EL (cell line): ENCODE measurements at places on chromosomes 13 and 19.

GRCh38 chr19:8592231-8593009 lies 15.2 kb upstream of the MYO1F start:
- peak; percentile 70 for DNase-seq

- no peak for DNase-seq
These were observed 16.7 kb downstream of the ELSPBP1 start for GRCh38 chr19:48010932-48011758.

DNA sequence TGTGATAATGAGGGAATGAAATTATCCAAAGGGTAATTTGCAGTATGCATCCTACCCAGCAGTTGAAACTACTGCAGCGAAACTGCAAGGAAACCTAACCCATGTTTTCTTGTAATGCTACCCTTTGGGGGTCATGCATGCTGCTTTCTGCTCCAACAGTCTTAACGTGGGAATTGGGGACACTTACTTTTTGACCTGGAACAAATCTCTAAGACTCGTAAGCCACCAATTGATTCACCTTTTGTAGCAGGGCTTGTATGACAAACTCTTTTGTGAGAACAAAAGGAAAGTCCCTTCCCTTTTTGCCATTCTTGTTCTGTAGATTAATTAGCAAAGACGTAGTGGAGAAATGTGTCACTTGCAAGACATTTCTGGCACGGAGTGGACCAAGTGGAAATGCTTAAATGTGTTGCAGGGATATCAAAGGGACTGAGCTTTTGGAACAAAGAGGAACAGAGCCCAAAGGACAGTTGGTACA lies 27.4 kb downstream of the LRCH1 start:
- no peak for DNase-seq

GRCh38 chr13:66835040-66835628 lies 395.0 kb downstream of the PCDH9 start:
- no peak for DNase-seq

DNA sequence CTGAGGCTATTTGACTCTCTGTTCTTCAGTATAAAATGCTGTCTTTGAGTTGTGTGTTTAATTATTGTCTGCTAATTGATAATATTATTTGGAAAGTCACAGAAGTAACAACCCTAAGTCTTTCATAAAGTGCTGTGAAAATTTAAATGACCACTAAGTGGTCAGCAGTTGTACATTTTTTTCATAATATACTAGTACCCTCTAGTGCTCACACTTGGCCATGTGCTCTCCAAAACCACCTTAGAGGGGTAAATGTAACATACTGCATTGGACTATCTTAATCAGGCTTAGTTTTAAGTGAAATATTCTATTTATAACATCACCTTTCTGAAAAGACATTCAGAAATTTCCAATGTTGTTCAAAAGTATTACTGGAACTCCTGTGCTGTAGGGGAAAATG lies 745.3 kb downstream of the GPC5 start:
- DNase-seq, result no peak

DNA sequence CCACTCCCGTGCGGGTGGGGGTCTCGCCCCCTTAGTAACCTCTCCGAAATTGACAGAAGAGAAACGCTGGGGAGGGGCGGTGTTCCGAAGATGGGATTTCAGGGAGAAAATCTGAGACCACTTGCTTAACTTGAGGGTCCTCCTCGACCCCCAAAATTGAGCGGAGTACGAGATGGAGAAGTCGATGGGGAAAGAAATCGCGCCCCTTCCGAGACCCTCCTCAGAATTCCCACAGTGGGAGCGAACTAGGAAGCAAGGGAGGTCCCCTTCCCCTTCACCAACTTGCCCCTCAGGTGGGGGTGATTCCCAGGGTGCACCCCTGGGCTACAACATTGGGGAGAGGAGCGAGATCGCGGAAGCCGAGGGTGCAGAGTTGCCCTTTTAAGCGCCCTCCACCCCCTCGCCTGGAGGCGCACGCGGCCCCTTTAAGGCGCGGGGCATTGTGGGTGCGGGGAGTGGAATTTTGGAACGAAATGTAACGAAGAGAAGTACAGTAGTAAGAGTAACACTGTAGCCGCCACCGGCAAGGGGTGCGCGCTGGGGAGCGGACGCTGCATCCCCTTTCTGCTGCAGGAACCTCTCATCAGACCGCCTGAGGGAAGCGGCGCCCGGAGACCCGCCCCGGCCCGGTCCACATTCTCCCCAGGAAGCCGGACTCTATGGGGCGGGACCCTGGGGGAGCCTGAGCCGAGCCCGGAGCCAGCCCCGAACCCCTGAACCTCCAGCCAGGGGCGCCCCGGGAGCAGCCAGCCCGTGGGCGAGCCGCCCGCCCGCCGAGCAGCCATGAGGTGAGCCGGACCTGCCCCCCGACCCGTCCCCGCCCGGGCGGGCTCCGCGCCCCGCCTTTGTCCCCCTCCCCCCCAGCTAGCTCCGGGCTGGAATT lies at the start of gene VASP:
TSS of gene VASP (plus strand) at position 491 of the 883 bp plus-strand sequence. CDS start at position 784, 293 bp downstream.
- peak; percentile 90 for DNase-seq

DNA sequence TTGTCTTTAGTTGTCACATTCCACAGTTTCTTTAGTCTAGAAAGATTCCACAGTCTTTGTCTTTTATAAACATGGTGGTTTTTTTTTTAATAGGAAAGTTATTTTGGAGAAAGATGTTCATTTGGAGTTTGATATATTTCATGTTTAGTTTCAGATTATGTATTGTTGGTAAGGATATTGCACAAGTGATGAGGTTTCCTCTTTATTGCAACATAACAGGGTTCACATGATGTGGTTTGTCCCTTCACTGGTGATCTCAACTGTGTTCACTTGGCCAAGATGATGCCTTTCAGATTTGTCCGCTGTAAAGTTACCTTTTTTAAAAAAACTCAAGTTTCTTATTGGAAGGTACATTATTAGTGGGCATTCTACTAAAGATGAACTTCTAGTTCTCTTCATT lies 3.2 kb downstream of the ZNF230 start:
- DNase-seq, result no peak

GRCh38 chr13:114281351-114282040 lies at the start of gene UPF3A:
UPF3A (plus strand) TSS chr13:114281601; CDS start chr13:114281640, 39 bp downstream.
- peak; percentile 92 for DNase-seq
